Dermis blood vessel endothelial cell (primary cell): ENCODE measurements at places on chromosomes 5 and 9.

DNA sequence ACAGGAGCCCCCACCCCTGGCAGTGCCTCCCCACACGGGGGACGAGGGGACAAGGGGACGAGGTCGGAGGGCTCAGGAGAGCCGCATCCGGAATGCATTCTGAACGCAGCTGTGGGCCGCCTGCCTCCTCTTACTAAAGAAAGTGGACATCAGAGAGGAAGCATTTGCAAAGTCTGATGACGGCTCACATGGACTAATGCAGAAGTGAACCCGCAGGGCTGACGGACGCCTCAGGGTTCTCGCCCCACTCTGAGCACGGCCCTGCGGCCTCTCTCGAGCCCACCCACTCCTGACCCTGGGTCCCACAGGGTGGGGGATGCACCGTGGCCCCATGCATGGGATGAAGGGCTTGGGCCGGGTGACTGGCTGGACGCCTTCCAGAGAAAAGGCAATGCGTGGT, 5.9 kb downstream of the LPCAT1 start:
- DNase-seq = no peak

GRCh38 chr9:38641985-38642864, 21.8 kb upstream of the ANKRD18A start:
- DNase-seq = peak; percentile 56

DNA sequence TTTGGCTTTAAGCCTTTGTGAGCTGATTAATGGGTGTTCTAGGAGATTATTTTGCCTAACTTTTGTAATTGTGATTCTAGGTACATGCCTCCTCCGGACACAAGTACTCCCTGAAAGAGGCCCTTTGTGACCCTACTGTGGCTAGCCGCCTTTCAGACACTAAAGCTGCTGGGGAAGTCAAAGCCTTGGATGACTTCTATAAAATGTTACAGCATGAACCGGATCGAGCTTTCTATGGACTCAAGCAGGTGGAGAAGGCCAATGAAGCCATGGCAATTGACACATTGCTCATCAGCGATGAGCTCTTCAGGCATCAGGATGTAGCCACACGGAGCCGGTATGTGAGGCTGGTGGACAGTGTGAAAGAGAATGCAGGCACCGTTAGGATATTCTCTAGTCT, 13.6 kb downstream of the ITGA1 start:
- peak; percentile 38 for DNase-seq

- no peak for DNase-seq
Measured at GRCh38 chr5:113128082-113128481, 151.5 kb downstream of the DCP2 start.

GRCh38 chr5:3827624-3828023, 232.0 kb downstream of the IRX1 start:
- no peak for DNase-seq
